ENCODE measurements at places on chromosomes 16 and 17. TPM values are rescaled to one million over a fixed set of nuclear protein-coding genes. Genes with fewer than 3 reads are reported as not detected.

GRCh38 chr17:74212209-74212912, 1.0 kb upstream of the TTYH2 start:
- peaks cover 67% of the 10 kb centered on the region for H3K4me1 ChIP-seq
- H3K4me3 ChIP-seq, result peak overlapping the region; percentile 74
- H3K27me3 ChIP-seq, result no peaks in the 10 kb centered on the region

DNA sequence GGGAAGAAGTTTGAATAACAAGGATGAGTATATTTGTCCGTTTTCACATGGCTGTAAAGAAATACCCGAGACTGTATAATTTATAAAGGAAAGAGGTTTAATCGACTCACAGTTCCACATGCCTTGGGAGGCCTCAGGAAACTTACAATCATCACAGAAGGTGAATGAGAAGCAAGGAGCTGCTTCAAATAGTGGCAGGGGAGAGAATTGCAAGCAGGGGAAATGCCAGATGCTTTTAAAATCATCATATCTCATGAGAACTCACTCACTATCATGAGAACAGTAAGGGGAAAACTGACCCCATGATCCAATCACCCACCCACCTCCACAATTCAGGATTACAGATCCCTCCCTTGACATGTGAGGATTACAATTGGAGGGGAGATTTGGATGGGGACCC, 212.8 kb upstream of the CDH8 start:
- H3K36me3 ChIP-seq, result no peaks in the 10 kb centered on the region
- no peaks in the 10 kb centered on the region for H3K27me3 ChIP-seq
- no peaks in the 10 kb centered on the region for H3K4me1 ChIP-seq
- no peak for DNase-seq
- no peak overlapping the region for H3K27ac ChIP-seq

- DNase-seq, result peak; percentile 67
- peaks cover 3% of the 10 kb centered on the region for H3K36me3 ChIP-seq
- peak overlapping the region; percentile 33 for H3K4me3 ChIP-seq
Observed at GRCh38 chr16:84544031-84544773, 39.7 kb upstream of the MEAK7 start.

ZP2 gene
- total RNA-seq, result not detected

PCGF2 gene
- 1.2 TPM for total RNA-seq

DNA sequence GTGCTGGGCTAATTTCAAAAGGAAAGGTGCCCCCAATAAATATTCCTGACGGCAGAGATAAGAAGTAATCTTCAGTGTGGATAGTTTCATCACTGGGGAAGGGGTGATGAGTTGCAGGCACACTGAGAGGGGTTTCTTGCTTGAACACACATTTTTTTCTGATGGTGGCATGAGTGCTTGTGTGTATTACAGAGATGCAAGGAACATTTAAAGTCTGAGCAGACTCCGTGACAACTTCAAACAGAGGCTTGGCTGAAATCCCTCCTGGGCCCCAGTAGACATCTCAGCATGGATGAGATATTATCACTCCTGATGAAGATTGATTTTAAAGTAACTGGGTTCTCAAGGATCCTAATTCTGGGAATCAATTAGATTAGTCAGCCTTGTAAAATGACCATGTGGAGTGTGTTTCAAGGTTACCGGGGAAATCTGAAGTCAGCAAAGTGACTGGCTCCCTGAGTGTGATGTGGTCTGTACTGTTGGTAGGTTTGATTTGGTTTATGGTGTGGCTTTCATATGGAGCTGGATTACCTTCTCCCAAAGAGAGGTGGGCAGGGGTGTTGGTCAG, 435.8 kb upstream of the EEF2KMT start:
- no peaks in the 10 kb centered on the region for H3K36me3 ChIP-seq
- DNase-seq, result no peak
- H3K4me1 ChIP-seq, result no peaks in the 10 kb centered on the region
- H3K4me3 ChIP-seq, result no peak overlapping the region
- H3K27me3 ChIP-seq, result no peaks in the 10 kb centered on the region

C1QTNF8 gene
- total RNA-seq, result not detected

PARD6A gene
- 8.4 TPM for total RNA-seq

DNA sequence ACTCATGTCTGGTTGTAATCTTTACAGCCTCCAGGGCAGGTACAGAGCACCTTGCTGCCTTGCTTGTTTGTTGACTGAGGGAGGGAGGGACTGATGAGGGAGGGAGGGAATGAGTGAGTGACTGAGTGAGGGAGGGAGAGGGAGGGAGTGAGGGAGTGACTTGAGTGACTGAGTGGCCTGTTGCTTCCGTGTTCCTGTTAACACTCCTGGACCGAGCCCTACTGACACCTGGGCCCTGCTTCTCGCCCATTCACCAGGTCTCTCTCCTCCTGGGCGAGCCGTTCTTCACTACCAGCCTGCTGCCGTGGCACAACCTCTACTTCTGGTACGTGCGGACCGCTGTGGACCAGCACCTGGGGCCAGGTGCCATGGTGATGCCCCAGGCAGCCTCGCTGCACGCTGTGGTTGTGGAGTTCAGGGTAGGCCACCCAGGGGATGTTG, 41.2 kb downstream of the PRMT7 start:
- no peaks in the 10 kb centered on the region for H3K27me3 ChIP-seq
- peaks cover 26% of the 10 kb centered on the region for H3K4me1 ChIP-seq
- peaks cover 49% of the 10 kb centered on the region for H3K36me3 ChIP-seq
- no peak overlapping the region for H3K4me3 ChIP-seq
- DNase-seq, result no peak

RGS11 gene
- not detected for total RNA-seq

DNA sequence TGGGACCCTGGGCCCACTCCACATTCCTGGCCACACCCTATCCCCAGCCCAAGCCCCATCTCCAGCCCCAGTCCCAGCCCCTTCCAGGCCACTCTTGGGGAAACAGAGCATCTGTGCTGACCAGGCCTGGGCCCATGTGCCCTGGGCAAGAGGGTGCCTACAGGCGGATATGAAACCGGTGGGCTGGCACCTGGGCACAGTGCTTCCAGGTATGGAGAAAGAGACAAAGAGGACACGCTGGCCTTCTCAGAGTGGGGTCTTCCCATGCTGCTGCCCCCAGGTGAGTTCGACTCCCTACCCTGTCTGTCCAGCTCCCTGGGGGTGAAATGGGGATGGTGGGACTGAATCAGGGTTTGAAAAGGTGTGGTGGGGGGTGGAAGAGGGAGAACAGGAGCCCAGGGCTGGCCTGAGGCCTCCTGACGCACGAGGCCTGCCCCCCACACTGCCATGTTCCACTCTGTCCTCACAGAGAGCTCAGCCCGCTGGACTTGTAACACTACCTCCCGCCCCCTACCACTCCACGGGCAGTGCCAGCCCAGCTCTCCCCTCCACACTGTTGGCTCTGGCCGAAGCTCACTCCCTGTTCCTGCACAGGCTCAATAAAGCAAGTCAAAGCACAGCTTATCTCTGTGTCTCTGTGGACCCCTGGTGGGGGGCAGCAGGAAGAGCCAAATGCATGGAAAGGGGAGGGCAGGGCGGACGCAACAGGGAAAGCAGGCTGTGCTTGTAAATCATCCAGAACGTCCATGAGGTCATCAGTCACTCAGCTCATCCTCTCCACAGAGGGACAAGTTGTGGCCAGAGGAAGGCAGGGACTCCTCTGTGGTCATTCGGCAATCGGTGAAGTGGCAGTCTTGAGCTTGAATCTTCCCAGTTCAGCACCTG, 71.1 kb upstream of the TMEM97 start:
- H3K36me3 ChIP-seq, result no peaks in the 10 kb centered on the region
- H3K27me3 ChIP-seq, result peaks cover 4% of the 10 kb centered on the region
- H3K4me3 ChIP-seq, result no peak overlapping the region
- DNase-seq, result no peak

DNA sequence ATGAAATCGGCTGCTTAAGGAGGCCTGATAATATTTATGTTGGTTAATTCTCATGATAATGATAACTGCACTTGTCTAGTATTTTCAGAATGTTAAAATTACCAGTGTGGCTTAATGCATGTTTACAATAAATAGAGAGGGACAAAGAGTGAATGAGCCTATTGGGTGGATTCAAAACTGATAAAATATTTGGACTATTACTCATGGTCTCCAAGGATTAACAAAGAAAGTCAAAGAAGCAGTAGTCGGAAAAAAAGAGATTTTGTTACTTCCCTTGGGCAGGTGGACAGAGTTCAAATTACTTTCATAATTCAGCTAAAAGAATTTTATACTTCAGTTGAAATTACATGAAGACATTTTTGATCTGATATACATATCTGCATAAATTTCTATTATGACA, 258.2 kb upstream of the PMFBP1 start:
- no peaks in the 10 kb centered on the region for H3K4me1 ChIP-seq
- H3K4me3 ChIP-seq, result no peak overlapping the region
- DNase-seq, result no peak

DNA sequence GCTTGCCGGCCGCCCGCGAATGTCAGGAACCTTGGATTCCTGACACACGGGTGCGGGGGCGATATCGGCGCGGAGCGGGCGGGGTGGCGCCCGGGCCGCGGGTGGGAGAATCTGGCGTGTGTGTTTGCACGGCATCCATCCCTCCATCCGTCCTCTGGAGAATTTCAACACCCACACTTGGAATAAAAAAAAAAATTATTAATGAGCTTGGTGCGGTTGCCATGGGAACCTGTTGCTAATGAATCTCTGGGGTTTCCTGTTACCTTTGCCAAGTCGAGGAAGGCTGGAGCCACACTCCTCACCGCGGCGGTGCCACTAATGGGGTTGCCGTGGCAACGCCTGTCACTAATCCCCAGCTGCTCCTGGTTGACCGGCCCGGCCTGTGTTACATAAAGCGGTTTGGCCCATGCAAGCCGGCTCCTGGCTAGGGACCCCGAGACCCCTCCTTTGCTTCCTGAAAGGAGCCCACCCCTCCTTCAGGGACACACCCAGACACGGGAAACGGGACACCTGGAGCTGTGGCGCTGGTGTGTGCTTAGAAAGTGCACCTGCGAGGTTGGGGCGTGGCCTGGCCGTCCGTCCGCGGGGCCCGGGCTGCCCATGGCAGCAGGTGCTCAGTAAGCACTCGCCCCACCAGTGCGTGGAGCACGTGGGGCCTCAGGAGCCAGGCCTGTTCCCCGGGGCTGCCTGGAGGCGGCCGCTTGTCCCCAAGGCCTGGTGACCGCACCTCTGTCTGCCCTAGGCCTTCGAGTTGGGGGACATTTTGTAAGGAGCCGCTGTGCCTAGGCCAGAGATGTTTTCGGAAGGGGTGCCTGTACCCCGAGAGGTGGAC, 14.6 kb downstream of the CACNA1H start:
- H3K4me1 ChIP-seq, result no peaks in the 10 kb centered on the region
- H3K27me3 ChIP-seq, result no peaks in the 10 kb centered on the region
- H3K36me3 ChIP-seq, result no peaks in the 10 kb centered on the region

DNA sequence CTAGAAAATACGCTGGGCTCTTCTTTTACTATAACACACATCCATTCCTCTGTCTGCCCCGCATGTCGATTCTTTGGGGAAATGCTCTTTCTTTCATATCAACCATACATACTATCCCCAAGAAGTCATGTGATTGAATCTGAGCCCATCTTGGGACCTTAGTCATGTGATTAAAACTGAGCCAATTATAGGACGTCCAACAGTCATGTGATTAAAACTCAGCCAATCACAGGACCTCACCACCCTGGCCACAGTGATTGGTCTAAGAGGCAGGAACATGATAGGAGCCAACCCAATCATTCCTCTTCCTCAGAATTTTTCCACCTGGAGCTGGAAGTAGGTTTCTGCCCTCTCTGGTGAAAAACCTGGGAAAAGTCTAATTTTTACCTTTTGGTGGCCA, 78.8 kb downstream of the TMEM114 start:
- H3K4me3 ChIP-seq, result no peak overlapping the region
- no peak overlapping the region for H3K27ac ChIP-seq
- no peaks in the 10 kb centered on the region for H3K4me1 ChIP-seq

KRTAP4-4 gene
- total RNA-seq, result not detected

- H3K4me1 ChIP-seq, result peaks cover 20% of the 10 kb centered on the region
- H3K27me3 ChIP-seq, result no peaks in the 10 kb centered on the region
- H3K27ac ChIP-seq, result no peak overlapping the region
- peak overlapping the region; percentile 88 for H3K4me3 ChIP-seq
Observed at GRCh38 chr16:70800311-70800710, 647 bp downstream of the VAC14 start.

DNA sequence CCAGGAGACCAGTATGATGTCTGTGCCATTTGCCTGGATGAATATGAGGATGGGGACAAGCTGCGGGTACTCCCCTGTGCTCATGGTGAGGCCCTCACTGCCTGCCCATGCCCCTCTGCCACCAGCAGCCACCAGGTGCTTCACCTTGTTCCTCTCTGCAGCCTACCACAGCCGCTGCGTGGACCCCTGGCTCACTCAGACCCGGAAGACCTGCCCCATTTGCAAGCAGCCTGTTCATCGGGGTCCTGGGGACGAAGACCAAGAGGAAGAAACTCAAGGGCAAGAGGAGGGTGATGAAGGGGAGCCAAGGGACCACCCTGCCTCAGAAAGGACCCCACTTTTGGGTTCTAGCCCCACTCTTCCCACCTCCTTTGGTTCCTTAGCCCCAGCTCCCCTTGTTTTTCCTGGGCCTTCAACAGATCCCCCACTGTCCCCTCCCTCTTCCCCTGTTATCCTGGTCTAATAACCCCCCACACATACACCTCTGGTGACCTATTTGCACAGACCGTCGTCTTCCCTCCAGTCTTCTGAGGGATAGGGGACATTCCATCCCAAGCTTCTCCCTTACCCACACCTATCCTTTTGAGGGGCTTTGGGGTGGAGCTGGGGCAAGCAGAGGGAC, 3.7 kb downstream of the PFN1 start:
- H3K27me3 ChIP-seq, result no peaks in the 10 kb centered on the region
- peaks cover 55% of the 10 kb centered on the region for H3K4me1 ChIP-seq
- H3K36me3 ChIP-seq, result peaks cover 69% of the 10 kb centered on the region
- peak; percentile 36 for DNase-seq
- peak overlapping the region; percentile 97 for H3K4me3 ChIP-seq

Measured in activated naive CD4-positive, alpha-beta T cell treated with anti-CD3 and anti-CD28 coated beads for 36 hours (primary cell).